ENCODE measurements at places on chromosomes 7 and 10. TPM values are rescaled to one million over a fixed set of nuclear protein-coding genes. Genes with fewer than 3 reads are reported as not detected.

The TCAF1 gene
- total RNA-seq: 86.4 TPM

The PON1 gene
- total RNA-seq: not detected

DNA sequence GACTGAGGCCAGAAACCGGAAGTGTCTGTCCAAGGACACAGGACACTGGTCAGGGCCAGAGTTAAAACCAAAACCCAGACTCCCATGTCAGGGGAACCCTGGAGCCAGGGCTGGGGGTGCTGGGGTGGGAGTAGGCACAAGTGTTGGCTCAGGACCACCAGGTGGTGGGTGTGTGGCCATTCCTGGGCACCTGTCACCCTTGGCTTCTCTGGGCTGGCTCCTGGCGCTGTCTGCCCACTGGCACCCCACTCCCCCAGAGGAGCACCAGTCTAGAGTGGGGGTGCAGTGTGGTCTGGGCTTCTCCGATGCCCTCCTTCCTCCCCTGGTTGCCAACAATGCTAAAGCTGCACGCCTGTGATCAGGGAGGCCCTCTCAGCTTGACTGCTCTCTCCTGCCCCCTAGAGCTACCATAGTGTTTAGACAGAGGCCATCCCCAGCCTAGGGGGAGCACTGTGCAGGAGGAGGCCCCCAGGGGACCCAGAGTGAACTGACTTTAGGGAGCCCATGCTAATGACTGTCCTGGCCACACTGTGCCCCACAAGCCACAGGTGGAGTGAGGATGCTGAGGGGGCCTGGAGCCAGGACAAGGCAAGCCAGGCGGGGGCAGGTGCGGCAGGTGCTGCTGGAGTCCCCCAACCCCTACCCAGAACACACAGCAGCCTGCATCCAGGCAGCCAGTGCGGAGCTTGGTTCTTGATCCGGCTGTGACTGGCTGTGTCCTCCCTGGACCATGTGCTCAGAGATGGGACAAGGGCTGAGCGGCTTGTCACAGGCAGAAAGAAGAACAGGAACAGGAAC, 11.0 kb downstream of the RASGEF1A start:
- DNase-seq: no peak

The FXYD4 gene
- not detected for total RNA-seq

- peak; percentile 21 for DNase-seq
These were observed 529 bp downstream of the HPS1 start for GRCh38 chr10:98446151-98446660.

DNA sequence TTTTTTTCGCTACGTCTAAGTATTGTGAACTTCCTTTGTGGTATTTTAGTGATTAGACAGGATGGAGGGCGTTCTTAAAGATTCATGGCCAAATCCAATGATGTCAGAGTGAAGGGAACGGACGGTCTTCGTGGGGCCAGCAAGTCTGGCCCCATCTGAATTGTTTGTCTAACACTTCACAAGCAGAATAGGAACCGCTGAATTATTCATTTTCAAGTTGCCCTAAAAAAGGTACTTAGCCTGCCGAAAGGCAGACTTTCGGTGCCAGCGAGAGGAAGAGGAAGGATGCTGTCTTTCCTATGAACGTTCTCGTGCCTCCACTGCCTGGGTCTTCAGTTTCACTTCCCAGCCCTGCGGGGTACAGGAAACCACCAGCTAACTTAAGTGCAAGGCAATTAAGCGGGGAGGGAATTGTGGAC, 145.7 kb upstream of the SH2B2 start:
- DNase-seq: no peak

DNA sequence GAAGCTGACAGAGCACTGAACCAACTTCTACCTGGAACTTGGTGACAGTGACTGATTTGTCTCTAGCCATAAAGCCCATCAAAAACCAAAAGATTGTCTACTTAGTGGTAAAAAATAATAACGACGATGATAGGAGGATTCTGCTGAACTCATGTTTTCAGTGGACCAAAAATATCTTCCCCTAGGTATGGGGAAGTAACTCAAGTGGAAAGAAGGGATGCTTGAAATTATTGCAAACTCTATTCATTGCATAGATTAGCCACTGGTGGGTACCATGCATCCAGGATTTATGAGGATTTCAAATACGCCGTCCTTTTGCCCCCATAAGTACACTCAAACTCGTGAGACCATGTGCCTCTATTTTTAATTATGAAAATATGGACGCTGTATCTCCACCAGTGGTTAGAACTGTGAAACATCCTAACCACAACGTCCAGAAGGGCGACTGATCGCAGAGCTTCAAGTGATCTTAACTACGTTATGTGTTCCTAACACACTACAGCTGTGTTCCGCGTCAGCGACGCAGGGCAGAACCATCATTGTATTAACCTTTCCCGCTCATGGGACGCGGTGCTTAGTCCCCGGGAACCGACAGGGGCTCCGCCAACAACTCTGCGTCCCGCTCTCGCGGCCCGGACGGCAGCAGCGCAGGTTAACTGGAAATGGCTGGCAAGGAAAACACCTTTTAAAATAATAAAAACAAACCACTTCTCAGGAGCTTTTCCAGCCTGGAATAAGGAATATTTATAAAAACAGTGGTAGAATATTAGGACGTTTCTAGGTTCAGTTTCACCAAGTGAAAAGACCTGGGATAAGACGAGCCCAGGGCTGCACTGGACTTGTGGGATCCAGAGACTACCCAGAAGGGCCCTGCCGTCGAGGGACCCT, 776 bp downstream of the PEX1 start:
- DNase-seq: peak; percentile 55

- peak; percentile 98 for DNase-seq
These were observed 31.5 kb upstream of the SMNDC1 start for GRCh38 chr10:110336111-110336721.

DNA sequence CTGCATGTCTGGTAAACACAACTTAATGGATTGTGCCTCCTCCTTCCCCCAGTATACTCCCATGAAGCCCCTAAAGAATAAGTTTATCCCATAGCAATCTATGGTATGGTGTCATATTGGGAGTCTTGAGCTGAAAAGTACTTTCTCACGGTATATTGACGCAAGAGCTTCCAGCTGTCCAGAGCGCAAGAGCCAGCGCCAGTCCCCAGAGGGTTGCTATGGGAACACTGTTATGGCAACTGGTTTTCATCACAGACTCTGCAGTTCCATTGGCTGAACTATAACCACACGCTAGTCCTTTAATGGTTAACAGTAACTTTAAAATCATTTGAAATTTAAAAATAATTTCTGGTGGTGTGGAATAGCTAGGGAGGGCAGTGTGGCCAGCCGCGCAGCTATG, 46.9 kb downstream of the PRPF18 start:
- DNase-seq: peak; percentile 69

- no peak for DNase-seq
These were observed 173.8 kb upstream of the PPP2R2D start for GRCh38 chr10:131726967-131727366.

DNA sequence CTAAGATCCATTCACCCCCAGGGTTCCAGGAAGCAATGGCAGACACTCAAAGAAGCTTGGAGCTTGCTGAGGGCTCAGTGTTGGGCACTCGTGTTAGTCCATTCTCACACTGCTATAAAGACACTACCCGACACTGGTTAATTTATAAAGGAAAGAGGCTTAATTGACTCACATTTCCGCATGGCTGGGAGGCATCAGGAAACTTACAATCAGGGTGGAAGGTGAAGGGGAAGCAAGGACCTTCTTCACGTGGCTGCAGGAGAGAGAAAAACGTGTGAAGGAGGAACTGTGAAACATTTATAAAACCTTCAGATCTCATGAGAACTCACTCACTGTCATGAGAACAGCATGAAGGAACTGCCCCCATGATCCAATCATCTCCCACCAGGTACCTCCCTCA, 44.7 kb upstream of the SMNDC1 start:
- no peak for DNase-seq

The TAX1BP1 gene
- 68.9 TPM for total RNA-seq

- no peak for DNase-seq
These were observed 419.6 kb downstream of the DNAJB9 start for GRCh38 chr7:108989319-108989718.

GRCh38 chr7:16657656-16658279, 11.8 kb downstream of the BZW2 start:
- peak; percentile 94 for DNase-seq

GRCh38 chr7:55212838-55213237, 152.3 kb upstream of the LANCL2 start:
- no peak for DNase-seq

- peak; percentile 13 for DNase-seq
These were observed 412 bp downstream of the PIP4K2A start for GRCh38 chr10:22713853-22714478.

The NKX2-3 gene
- not detected for total RNA-seq

DNA sequence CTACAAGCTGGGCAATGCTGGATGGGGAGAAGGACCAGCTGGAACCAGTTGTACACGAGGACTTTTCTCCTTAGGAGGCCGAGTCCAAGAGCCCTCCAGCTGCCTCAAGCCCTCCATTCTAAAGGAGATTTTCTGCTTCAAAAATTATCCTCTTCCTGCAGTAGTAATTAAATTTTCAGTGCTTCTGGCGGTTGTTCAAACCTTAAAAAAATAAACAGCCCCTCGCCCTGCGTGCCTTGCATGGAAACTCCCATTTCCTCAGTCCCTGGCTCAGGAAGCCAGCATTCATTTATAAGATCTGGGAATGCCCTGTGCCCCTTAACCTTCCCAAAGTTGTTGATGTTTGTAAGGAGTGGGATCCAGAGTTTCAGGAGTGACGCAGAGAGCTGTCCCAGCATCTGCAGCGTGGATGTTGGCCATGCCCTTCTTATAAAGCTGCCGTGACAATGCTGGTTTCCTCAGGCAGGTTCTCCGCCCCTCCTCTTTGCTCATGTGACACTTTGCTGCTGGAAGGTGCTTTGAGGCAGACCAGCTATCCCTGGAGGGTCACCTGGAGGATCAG, 24.0 kb upstream of the ACTR3B start:
- DNase-seq: peak; percentile 11

All from IMR-90 (cell line).